ENCODE measurements at places on chromosomes 6 and 20. TPM values are rescaled to one million over a fixed set of nuclear protein-coding genes. Genes with fewer than 3 reads are reported as not detected.

GRCh38 chr20:62618611-62619529, 23.4 kb upstream of the SLCO4A1 start:
- DNase-seq: peak; percentile 93

- DNase-seq: no peak
Measured at GRCh38 chr20:14199111-14199510, 138.3 kb downstream of the FLRT3 start.

GRCh38 chr6:33430991-33431879, 11.4 kb downstream of the SYNGAP1 start:
- peak; percentile 93 for DNase-seq

DNA sequence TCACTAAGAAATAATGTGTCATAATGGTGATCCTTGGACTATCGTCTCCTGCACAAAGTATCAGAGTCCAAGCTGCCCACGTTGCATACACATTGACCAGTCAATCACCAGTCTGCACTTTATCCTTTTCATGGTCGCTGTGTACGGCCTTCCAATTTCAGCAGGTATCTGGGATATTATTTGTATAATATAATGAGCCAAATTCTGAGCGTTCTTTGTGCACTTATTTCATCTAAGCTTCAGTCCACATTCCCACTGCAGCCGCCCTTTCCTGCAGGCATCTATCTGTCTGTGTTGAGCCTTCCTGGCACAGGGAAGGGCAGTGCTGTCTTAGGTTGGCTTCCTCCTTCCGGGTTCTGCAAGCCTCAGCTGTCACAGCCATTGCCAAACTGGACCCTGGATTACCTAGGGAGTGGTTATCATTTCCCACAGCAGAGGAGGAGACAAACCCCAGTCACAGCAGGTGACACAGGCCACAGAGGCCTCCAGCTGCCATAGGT, 174.3 kb downstream of the TTLL2 start:
- DNase-seq: no peak

DNA sequence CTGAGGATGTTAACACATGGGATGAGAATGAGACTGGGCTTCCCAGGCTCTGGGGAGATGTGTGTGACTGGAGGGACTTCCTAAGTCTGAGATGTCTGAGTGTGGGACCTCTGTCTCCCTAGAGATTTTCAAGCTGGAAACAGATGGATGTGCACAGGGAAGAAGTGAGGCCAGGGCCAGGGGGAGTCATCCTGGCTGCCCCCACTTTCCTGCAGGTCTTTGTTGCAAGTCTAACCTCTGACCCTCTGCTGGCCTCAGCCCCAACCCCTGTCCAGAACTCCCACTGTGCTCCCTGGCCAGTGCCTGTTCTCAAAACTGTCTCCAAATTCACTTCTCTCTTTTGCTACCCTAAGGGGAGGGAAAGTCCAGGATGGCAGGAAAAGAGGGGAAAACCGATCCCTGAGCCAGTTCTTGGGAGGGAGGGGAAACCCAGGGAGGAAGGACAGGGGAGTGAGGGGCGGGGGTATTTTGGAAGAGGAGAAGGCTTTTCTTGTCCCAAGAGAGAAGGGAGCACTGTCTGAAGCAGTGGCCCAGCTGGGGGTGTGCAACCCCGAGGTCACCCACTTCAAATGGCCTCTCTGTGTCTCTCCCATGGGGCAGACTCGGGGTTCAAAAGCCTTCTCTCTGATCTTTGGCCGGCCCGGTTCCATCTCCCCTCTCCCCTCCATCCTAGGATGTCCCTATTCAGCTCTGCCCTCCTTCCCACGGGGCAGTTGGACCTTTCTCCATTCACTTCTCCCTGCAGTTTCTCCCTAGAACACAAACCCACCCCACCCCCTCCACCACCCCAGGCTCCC, 3.1 kb downstream of the PPP1R18 start:
- no peak for DNase-seq

- peak; percentile 52 for DNase-seq
Measured at GRCh38 chr6:109491207-109491938, 8.4 kb upstream of the ZBTB24 start.

DNA sequence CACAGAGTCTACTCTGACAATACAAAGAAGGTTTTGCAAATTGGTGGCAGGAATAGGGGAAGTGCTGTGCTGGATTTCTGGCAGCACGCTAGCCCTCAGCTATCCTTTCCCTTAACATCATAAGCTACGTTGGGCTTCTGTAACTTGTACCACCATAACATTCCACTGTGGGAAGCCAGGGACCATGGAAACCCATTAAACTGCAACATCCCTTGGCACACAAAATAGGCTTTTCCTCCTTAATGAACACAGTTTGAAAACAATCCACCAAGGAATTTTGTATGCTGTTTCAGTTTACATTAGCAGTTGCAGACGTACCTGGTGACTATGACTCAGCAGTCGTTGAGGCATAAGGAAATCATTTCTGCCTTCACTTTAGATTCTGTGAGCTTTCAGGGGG, 203.9 kb upstream of the RAB32 start:
- DNase-seq: no peak

DNA sequence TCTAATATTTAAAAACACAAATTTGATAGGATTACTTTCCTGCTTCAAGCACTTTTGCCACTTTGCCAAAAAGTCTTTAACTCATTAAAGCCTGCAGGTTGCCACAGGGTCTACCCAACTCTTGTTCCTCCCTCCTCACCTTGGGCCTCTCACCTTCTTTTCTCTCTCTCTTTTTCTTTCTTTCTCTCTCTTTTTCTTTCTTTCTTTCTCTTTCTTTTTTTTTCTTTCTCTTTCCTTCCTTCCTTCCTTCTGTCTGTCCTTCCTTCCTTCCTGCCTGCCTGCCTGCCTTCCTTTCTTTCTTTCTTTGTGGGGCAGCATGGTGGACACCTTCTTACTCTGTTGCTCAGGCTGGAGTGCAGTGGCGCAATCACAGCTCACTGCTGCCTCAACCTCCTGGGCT, 50.2 kb downstream of the C6orf52 start:
- no peak for DNase-seq

DNA sequence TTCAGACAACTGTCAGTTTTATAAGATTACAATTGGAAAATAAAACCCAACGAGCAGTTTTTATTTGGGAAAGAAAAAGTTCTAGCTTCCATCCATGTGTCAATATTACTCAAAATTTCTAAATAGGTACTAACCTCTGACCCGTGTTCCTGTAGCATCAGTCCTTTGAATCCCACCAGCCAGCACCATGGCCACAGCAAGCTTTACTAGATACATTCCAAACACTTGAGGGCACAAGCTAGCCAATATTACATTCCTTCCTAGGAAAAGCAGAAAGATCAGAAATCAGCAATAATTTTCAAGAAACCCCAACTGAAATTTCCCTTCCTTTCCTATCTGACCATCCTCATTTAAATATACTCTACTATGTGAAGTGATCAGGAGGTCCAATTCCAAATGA, 19.2 kb downstream of the ASF1A start:
- no peak for DNase-seq

- DNase-seq: no peak
Measured at GRCh38 chr20:25278636-25279361, 30.9 kb downstream of the PYGB start.

DNA sequence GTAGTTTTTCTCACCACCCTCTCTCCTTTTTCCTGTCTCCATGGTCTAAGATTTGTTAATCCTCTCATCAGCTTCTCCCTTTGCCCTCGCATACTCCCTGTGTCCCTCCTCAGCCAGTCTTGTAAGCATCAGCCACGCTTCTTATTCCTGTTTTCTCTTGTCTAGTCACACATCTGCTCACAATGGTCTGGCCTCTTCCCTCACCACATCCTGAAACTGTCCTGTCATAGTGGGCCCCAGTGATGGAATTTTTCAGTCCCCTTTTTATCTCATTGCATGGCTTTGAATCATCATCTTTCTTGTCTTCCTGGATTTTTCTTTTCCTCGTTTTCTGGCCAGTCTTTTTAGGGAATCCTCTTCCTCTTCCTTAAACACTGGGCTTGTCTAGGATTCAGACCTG, 57.2 kb downstream of the GFRA4 start:
- no peak for DNase-seq

DNA sequence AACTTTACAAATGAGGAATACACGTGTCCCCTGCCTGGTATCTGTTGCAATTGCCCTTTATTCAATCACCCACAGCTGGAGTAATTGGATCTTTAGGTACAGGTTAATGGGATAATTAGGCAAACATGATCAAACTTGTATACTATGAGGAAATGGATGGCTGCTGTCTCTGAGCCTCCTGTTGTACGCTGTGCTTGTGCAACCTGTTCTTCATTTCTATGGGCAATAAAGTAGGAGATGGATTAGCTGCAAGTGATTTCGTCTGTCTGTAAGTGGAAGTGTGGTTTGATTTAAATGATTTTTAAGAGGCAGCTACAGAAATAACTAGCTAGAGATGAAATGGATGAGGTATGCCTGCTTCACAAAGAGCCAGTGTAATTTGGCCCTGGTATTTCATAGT, 474.1 kb downstream of the RNF144B start:
- DNase-seq: no peak

The DLL1 gene
- total RNA-seq: 2.4 TPM

The GRM4 gene
- total RNA-seq: 0.11 TPM

The TRAPPC3L gene
- not detected for total RNA-seq

The ZBTB46 gene
- total RNA-seq: 0.38 TPM
